ENCODE measurements at places on chromosomes 7 and 10. TPM values are rescaled to one million over a fixed set of nuclear protein-coding genes. Genes with fewer than 3 reads are reported as not detected.

GRCh38 chr10:70169011-70169410 is 1.3 kb downstream of the SAR1A start:
- no peaks in the 10 kb centered on the region for H3K27me3 ChIP-seq
- H3K36me3 ChIP-seq, result peaks cover 30% of the 10 kb centered on the region
- H3K4me3 ChIP-seq, result peak overlapping the region; percentile 98
- H3K4me1 ChIP-seq, result peaks cover 31% of the 10 kb centered on the region
- no peak for DNase-seq

GRCh38 chr7:74452748-74453321 is 871 bp upstream of the GTF2IRD1 start:
- DNase-seq, result no peak
- H3K4me1 ChIP-seq, result peaks cover 7% of the 10 kb centered on the region
- no peak overlapping the region for H3K4me3 ChIP-seq
- H3K36me3 ChIP-seq, result no peaks in the 10 kb centered on the region

GRCh38 chr7:31710171-31710570 is 23.2 kb downstream of the PPP1R17 start:
- no peaks in the 10 kb centered on the region for H3K36me3 ChIP-seq
- no peak overlapping the region for H3K27ac ChIP-seq
- H3K4me3 ChIP-seq, result no peak overlapping the region

DNA sequence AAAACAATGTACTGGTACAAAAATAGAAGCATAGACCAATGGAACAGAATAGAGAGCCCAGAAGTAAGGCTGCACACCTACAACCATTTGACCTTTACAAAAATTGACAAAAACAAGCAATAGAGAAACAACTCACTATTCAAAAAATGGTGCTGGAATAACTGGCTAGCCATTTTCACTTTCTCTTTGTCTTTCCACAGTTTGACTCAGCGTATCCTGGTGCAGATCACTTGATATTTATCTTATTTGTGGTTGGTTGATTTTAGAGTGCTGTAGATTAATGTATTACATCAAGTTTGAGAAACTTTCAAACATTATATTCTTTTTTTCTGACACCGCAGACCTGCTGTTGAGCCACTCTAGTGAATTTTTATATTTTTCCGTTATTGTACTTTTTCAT is 381.4 kb downstream of the DGKB start:
- no peak for DNase-seq
- no peaks in the 10 kb centered on the region for H3K4me1 ChIP-seq

DNA sequence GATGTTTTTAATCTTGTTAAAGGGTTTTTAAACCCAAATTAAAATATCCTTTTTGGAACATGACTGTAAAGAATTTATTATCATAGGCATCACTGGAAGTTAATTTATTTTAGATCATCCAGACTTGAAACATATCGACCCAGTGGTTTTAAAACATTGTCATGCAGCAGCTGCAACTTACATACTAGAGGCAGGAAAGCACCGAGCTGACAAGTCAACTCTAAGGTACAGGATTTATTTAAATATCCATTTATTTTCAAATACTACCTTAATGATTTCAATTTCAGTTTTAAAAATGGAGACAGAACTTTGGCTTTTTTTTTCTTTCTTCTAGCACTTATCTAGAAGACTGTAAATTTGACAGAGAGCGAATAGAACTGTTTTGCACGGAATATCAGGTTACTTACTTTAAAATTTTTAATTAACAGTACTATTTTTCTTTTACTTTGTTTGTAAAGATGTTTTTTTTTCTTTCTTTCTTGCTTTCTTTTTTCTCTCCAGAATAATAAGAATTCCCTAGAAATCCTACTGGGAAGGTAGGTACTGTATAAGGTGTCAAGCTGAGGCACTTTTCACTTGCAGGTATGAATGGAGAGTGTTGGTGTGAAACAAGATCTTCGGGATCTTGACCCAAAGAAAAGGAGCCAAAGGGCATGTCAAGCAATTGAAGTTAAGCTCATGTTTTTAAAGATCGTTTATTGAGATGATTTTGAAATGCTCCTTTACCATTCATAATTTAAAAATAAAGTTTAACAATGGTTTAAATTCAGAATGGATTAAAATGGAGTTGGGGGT is 1.8 kb downstream of the COMMD3 start:
- peak overlapping the region; percentile 67 for H3K4me3 ChIP-seq
- no peaks in the 10 kb centered on the region for H3K36me3 ChIP-seq
- H3K27ac ChIP-seq, result no peak overlapping the region
- H3K27me3 ChIP-seq, result peaks cover 11% of the 10 kb centered on the region
- H3K4me1 ChIP-seq, result peaks cover 35% of the 10 kb centered on the region

DNA sequence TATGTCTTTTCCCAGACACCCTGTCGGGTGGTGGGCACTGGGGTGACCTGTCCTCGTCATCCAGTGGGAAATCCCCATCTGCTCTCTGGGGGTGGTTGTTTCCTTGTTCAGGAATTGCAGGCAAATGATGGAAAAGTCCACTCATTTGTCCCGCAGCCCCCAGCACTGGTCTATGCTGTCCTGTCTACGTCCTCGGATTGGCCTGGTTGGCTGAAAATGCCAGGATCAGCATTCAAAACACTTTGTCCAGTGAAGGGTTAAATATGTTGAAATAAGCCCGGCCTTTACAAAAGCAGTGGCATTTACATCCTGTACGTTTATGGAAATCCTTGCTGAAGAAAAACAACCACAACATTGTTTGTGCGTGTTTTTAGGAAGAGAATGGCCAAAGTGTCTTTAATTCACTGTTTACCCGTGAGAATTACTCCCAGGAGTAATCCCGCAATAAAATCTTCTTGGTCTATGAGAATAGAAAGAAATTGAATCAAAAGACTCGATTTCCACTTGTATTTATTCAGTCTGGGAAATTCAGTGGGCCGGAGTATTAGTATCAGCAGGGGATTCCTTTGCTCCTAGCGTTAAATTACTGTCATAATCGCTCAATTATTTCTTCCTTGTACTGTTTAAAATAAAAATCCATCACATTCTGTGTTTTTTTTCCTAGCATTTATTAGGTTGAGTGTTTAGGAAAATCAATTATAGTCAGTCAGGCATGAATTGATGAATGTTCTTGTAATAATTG is 116.8 kb upstream of the SH2B2 start:
- H3K27me3 ChIP-seq, result no peaks in the 10 kb centered on the region
- DNase-seq, result no peak
- H3K27ac ChIP-seq, result no peak overlapping the region
- no peaks in the 10 kb centered on the region for H3K36me3 ChIP-seq
- no peaks in the 10 kb centered on the region for H3K4me1 ChIP-seq

DNA sequence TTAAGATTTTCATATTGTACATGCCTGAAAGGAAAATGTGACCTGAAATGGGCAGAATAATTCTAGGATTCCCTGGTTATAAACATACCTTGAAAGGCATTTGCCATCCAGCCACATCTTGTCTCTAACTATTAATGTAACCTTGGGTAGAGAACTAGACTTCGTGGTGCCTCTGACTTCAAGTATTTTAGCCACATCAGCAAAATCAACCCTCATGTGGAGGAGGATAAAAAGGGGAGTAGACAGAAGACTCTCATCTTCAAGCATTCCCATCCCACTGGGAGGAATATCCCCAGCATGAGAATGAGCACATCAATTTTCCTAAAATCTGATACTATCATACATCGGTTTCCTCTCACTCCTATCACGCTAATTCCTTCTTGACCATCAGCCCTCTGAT is 164.7 kb upstream of the NOBOX start:
- H3K4me3 ChIP-seq, result no peak overlapping the region
- no peak overlapping the region for H3K27ac ChIP-seq
- H3K36me3 ChIP-seq, result no peaks in the 10 kb centered on the region
- no peaks in the 10 kb centered on the region for H3K27me3 ChIP-seq

DNA sequence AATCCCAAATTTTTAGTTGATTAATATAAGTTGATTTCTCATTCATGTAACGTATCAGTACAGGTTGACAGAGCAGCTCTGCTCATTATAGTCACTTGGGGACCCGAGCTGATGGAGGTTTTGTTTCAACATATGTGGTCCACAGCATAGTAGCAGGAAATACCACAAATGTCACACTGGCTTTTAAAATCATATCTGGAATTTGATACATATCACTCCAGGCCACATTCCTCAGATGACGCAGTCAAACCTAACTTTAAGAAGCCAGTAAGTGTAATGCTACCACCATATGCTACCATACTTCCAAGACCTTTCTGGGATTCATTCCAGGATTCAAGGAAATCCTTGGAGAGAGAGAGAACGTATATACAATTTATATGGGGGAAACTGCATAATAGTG is 156.3 kb downstream of the PHF14 start:
- no peak for DNase-seq
- no peak overlapping the region for H3K27ac ChIP-seq
- no peaks in the 10 kb centered on the region for H3K4me1 ChIP-seq
- no peak overlapping the region for H3K4me3 ChIP-seq
- H3K36me3 ChIP-seq, result no peaks in the 10 kb centered on the region

- H3K4me3 ChIP-seq, result no peak overlapping the region
- H3K36me3 ChIP-seq, result no peaks in the 10 kb centered on the region
- DNase-seq, result no peak
- no peaks in the 10 kb centered on the region for H3K27me3 ChIP-seq
These were observed 114.8 kb upstream of the ADO start for GRCh38 chr10:62689712-62690111.

GBX1 gene
- not detected for total RNA-seq

OR6V1 gene
- not detected for total RNA-seq

Data from PC-9 (cell line).